ENCODE measurements at places on chromosomes 4 and X. TPM values are rescaled to one million over a fixed set of nuclear protein-coding genes. Genes with fewer than 3 reads are reported as not detected.

DNA sequence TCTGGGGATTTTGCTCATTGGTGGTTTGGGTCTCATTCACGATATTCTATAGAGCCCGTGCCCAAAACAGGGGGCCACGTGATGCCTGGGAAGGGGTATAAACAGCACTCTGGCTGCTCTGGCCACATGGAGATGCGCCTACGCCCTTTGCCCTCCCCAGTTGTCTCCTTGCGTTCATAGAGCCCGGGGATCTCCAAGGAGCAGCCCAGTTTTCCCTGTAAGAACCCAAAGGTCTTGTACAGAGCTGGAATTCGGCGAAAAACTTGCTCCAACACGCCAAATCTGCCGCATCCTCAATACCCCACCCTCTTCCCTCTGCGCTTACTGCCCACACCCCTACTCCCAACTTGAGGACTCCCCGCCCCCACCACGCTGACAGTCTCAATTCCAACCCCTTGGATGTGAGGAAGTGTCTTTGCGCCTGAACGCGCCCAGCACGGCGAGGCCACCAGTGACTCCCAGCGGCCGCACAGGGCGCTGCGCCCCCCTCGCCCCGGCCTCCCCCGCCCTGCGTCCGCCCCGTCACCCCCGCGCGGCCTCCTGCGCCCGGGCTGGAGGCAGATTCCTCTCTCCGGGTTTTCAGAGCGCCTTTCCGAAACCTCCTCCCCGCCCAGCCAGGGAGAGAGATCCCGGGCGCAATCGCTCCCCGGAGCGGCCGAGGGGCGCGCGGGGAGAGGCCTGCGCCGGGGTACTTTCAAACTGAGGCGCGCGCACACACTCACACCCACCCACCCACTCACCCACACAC lies at the start of gene NHS:
NHS (plus strand) TSS at position 582 of the 748 bp plus-strand sequence. CDS start 558 bp downstream, outside the sequence.
- DNase-seq, result peak; percentile 59

Gene ARMCX1
- polyA plus RNA-seq, result 52.3 TPM

GRCh38 chr4:14267373-14268060 lies 640.0 kb upstream of the BOD1L1 start:
- no peak for DNase-seq

Gene FGF16
- 6.3 TPM for polyA plus RNA-seq

Gene CSAG1
- polyA plus RNA-seq, result not detected

Gene ADH6
- polyA plus RNA-seq, result 3.5 TPM

Gene SPOCK3
- 95.6 TPM for polyA plus RNA-seq

DNA sequence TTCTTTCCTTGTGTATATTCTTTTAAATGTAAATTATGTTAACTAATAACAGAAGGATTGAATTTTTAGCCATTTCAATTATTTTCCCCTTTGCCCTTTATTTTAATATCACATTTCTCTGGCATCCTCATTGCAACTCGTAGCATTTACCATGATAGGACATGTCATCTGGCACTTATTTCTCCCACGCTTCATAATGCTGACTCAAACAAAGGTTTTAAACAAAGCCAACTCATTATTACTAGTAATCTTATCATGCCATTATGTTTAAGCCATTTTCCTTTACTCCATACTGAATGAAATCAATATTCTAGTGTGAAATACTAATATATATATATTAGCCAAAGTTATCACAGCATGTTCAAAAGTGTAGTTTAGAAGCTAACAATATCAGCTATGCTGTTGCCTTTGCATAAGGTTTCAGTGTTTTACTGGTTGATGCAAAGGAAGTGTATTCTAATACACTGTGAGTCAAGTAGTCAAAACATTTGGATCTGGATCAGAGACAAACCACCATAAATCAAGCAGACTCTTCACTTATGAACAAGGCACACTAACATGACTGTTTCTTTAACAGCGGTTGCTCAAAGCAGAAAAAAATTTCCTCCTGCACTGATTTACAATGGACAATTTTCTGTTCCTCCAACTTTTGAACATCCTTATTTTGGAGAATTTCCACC lies 281.6 kb downstream of the SLC7A11 start:
- DNase-seq, result no peak

DNA sequence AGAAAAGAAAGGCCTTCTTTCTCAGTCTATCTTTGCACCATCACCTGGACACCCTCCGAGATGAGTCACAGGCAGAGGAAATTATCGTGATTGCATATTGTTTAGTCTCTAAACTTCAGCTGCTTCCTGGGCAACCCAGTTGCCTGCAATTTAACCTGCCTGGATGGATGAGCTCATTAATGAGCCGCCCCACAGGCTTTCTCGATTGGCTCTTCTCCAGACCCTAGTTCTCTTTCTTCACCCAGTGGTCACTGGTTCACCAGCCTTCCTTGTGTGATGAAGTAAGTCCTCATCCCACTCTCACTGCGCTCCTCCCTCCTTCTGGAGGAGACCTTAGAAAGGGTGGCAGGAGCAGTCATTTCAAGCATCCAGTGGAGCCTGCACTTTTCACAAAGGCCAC lies 94.4 kb downstream of the SOWAHB start:
- DNase-seq, result no peak

DNA sequence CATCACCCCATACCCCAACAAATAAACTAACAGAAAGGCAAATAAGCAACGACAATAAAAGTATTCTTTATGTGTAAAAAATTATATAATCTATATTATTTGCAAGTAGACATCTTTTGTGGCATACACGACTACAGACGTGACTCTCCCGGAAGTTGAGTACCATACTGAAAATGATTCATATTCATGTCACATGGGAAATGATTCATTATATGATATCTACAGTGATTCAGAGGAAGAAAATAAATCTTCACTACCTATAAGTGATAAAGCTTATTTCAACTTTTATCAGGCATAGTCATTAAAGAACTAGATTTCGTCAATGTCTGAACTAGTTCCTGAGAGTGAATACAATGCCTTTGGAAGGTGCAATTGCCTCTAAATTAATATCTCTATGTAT lies 4.6 kb upstream of the ANTXR2 start:
- DNase-seq, result no peak

Gene APELA
- 11.9 TPM for polyA plus RNA-seq

- DNase-seq, result no peak
These were observed 19.1 kb downstream of the MFAP3L start for GRCh38 chr4:170007113-170007512.

GRCh38 chr4:132958457-132959263 lies 190.4 kb upstream of the PCDH10 start:
- no peak for DNase-seq

DNA sequence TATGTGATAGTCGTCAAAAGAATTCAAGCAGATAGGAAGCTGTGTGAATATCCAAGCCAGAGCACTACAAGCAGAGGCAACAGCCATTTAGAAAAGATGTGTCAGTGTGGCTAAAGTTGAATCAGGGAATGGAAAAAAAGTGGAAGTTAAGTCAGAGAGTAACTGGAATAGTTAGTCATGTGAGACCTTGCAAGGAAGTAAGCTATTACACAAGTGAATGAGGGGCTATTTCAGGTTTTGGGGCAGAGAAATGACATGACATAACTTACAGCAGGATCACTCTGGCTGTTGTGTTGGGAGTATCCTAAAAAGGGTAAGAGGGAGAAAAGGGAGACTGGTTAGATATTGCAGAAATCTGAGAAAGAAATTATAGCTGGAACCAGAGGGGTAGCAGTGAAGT lies 236.6 kb upstream of the PCDH18 start:
- no peak for DNase-seq

Gene LDB2
- polyA plus RNA-seq, result 92.7 TPM

DNA sequence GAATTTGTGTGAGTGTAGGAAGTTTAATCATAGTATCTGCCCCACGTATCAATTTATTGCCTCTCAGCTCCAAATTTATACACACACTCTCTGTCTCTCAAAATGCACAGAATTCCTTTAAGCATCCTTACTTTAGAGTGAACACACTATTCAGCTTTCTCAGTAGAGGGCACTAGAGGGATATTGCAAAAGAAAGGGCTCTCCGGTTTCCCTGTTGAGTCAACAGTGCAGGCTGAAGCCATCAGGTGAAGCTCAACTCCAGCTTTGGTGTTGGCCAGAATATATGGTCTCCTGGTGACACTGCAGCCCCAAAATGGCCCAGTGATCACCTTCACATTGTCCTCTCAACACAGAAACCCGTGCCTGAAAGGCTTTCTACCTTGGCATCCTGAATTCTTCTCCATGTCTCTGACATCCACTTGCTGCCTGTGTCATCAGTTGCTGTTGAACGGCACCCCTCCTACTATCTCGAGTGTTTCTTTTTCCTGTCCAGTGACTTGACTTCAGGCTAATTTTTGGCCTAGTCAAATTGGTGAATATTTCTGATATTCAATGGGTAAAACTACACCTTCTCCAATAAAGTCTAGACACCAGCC lies 670.5 kb downstream of the GABRG1 start:
- DNase-seq, result no peak

- DNase-seq, result no peak
These were observed 42.0 kb upstream of the ARSJ start for GRCh38 chr4:114021451-114021850.

DNA sequence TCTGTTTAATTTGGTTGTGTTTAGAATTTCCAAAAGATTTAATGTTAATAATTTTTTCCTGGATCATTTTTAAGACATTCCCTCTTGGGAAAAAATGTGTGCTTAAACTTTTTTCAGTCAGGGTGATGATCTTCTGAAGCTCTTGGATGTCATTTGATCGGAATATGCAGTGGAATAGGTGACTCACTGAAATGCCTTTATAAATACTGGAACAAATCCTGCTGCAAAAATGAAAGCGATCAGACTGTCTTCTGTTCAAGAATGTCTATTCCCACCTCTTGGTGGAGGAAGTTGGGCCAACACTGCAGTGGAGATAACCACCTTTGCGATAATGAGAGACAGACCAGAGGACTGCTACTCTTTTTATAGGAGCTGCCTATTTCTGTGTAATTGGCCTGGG lies 46.7 kb downstream of the LARP1B start:
- DNase-seq, result no peak

DNA sequence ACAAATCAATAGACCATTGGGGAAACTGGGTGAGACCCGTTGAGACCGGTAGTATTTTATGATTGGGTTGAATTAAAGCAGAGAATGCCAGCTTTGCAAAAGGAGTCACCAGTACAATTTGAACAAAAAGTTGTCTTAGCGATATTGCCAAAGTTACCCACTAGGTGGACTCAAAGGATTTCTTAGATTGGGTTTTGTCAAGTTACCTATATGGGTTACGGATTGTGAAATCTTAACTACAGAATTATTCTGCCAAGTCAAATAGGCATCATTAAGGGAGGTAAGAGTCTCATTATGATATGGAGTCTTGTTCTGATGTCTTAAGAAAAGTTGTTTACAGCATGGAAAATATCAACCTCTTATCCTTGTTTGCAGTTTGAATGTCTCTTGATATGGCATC lies 15.0 kb upstream of the CT47A1 start:
- no peak for DNase-seq

Gene IQSEC2
- polyA plus RNA-seq, result 14.7 TPM

Gene RPS6KA6
- polyA plus RNA-seq, result 8.1 TPM

Gene CPE
- polyA plus RNA-seq, result 146 TPM

DNA sequence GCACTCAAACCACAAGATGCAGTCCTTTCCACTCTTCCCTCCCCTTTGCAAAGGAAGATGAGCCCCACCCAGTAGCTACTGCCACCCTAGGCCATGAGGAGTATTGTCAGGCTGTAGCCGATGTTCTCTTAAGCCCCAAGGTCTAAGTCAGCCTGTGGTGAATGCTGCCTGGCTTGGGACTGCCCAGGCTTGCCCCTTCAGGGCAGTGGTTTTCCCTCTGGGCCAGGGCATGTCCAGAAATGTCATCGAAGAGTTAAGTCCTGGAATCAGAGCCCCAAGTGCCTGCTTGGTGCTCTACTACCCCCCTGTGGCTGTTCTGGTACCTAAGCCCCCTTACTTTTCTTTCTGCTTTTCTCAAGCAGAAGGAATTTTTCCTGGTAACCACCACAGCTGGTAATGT lies 11.8 kb upstream of the PGK1 start:
- DNase-seq, result no peak

GRCh38 chr4:90190525-90190924 lies 63.3 kb downstream of the CCSER1 start:
- DNase-seq, result no peak

DNA sequence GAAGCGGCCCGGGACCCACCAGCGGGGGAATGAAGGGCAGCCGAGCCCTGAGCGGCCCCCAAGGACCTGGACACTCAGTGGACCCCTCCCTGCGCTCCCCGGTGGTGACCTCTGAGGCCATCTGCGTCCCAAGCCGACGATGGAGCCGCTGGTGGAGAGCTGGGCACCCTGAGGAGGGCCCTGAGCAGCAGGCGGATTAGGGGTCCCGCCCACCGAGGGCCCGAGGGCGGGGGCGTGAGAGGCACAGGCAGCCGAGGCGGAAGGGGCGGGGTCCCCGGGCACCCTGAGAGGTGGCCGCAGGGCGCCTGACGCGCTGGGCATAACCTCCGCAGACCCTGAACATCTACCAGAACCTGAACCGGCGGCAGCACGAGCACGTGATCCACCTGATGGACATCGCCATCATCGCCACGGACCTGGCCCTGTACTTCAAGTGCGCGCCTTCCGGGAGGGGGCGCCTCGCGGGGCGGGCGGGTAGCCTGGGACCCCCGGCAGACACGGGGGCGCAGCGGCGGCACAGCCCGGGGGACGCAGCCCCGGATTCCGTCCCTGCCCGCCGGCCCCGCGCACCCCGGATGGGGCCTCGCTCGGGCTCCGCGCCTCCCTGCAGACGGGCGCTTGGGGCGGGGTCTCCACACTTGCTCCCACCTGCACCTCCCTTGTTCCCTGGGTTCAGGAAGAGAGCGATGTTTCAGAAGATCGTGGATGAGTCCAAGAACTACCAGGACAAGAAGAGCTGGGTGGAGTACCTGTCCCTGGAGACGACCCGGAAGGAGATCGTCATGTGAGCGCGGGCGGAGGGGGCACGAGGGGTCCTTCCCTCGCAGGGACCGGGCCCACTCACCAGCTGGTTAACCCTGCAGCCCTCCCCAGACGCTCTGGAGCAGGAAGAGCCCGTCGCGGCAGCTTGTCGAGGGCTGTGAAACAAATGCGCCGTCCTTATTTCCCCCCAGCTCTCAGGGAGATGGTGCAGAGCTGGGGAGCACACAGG lies 10.3 kb downstream of the ATP5ME start:
- no peak for DNase-seq

DNA sequence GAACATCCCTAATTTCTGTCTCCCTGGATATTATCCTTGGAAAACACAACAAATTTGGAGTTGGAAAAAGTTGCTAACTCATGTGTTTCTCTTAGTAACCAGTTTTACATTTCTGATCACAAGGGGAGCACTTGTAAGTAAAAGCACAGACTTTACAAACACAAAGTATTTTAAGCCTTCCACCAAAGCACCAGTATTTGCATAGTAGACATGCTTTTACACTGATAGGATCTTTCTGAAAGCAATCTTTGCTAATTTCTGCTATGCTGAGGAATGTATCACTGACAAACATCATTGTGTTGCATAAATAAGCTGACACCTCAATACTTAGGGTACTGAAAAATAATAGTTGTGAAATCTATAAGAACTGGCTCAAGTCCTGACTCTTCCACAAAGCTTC lies 100.6 kb downstream of the MID1 start:
- no peak for DNase-seq

GRCh38 chrX:20015945-20016615 lies 25.2 kb upstream of the BCLAF3 start:
- no peak for DNase-seq

Gene FAM133A
- 1.3 TPM for polyA plus RNA-seq

- no peak for DNase-seq
These were observed 120.1 kb downstream of the PTTG2 start for GRCh38 chr4:38080061-38080974.

GRCh38 chr4:14359991-14360390 lies 642.3 kb upstream of the CPEB2 start:
- DNase-seq, result no peak

Measured in left renal pelvis (tissue), 4 donors.